Right ventricle myocardium inferior (tissue), 1 donor: ENCODE measurements at places on chromosomes 11 and 22.

GRCh38 chr11:132782102-132782501 is 750.2 kb downstream of the OPCML start:
- no peak for DNase-seq

DNA sequence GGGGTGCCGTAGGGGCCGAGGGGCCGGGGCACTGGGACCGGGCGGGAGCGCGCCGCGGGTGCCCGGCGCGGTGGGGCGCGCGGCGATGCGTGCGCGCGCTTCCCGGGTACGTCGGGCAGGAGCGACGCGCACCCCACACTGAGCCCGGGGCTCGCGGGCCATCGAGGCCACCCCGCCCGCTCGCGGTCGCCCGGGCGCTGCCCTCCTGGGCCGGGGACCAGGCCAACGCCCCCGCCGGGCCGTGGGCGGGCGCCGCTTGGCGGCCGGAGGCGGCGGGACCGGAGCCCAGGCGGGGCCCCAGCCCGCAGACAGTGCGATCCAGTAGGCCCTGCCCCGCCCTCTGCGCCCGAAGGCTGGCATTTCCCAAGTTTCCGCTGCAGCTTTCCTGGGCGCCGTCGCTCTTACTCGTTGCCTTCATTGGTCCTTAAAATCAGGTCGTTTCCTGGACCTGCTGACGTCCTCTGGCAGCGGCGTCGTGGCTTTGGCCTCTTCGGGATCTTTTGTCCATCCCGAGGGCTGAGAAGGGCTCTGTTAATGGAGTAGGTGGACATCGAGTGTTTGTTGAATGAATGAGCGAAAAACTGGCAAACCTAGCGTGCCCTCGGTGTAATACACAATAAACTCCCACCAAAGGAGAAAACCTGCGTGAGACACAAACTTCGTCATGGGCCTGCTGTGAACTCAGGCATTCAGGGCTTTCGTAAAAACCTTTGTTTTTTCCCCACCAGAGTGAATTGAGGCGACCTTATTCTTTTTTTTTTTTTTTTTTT is 638 bp downstream of the PARVA start:
- peak; percentile 85 for DNase-seq

GRCh38 chr11:126430581-126431335 is 75.3 kb downstream of the ST3GAL4 start:
- no peak for DNase-seq

DNA sequence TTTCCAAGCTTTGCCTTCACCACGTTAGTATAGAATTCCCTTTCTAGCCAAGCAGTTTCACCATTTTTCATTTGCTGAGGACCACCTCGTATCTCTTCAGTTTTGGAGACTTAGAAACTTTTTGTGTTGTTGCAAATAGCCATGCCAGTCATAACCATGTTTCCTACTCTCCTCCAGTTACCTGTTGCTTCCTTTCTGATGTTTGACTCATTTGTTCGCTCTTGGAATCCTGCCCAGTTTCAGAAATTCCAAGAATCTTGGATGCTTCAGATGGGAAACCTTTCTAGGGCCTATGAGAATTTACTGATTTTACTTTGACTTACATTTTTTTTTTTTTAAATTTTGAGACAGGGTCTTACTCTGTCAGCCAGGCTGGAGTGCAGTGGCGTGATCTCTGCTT is 65.4 kb downstream of the PPP6R3 start:
- no peak for DNase-seq

DNA sequence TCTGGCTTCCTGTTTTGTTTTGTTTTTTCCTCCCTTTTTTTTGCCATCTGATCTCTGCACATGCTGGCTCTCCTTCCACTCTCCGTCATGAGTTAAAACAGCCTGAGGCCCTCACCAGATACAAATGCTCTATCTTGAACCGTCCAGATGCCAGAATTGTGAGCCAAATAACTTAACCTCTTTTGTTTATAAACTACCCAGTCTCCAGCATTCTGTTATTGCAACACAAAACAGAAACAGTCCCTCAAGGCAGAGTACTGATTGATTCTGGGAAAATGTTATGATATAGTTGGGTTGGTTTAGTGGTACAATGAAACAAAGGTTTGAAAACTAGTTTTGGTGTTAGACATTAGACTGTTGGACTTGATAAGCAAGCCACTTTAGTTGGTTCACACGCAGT is 1390.0 kb upstream of the RAG2 start:
- no peak for DNase-seq

DNA sequence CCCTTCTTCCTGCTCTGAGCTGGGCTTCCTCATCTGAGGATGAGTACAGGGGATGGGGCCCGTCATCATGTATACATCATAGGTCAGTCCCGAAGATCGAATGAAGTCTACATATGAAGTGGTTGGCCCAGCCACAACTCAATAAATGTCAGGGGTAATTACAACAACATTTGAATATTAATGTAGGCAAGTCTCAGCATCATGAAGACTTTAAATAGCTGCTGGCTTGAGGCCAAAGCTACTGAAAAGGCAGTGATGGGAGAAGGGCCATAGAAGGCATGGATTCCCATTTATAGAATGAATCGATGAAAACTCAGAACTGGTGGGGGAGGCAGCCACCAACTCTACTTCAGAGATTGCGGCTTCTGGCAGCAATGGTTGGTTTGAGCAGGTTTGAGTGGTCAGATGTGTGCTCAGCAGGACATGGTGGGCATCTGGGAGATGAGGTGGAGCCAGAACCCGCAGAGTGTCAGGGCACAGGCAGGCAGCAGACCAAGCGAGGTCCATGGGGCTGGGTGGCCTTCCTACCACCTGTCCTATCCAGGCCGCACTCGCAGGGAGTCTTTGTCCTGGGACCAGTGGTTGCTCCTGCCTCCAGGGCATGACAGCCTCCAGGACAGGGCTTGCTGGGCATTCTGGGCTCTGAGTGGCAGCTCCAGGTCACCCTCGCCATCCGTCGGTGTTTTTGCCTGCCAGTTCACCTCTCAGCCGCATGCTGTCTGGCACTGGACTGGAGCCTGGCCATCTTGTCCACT is 919.1 kb downstream of the TBC1D22A start:
- no peak for DNase-seq

DNA sequence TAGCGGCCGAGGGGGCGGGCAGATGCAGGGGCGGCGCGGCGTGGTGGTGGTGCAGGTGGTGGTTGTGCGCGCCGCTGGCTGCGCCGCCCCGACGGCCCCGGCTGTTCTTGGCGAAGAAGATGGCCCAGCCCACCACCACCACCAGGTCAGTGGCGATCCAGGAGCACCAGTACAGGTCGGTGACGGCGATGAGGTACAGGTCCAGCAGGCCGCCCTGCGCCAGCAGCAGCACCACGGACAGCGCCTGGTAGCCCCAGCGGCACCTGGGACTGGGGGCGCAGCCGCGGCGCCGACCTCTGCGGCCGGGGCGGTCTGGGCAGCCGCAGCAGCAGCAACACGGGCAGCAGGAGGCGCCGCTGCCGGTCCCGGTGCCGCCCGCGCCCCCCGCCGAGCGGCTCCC is 879 bp downstream of the TMEM121B start:
- peak; percentile 63 for DNase-seq

- DNase-seq, result peak; percentile 22
Measured at GRCh38 chr11:65907878-65908277, 7.7 kb upstream of the FOSL1 start.

DNA sequence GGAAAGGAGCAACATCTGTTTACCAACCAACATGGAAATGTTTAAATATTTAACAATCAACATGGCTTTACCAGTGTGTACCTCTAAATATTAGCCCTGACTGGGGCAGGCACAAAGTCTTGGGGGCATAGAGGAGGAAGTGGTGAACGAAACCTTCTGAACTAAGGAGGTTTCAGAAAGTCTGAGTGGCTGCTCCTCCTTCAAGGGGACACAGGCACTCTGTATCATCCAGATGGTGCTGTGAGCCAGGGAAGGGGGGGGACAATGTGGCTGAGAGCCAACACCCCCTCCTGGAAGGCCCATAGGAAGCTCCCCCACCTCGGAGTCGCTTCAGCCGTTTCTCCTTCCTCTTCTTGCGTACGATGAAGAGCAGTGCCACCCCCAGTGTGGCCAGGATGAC is 107.7 kb downstream of the CEP164 start:
- no peak for DNase-seq
